ENCODE measurements at places on chromosomes 7 and 10.

- DNase-seq: peak; percentile 81
These were observed 434 bp downstream of the STAMBPL1 start for GRCh38 chr10:88880282-88881076.

- DNase-seq: no peak
These were observed 25.6 kb upstream of the TMEM196 start for GRCh38 chr7:19798986-19799385.

DNA sequence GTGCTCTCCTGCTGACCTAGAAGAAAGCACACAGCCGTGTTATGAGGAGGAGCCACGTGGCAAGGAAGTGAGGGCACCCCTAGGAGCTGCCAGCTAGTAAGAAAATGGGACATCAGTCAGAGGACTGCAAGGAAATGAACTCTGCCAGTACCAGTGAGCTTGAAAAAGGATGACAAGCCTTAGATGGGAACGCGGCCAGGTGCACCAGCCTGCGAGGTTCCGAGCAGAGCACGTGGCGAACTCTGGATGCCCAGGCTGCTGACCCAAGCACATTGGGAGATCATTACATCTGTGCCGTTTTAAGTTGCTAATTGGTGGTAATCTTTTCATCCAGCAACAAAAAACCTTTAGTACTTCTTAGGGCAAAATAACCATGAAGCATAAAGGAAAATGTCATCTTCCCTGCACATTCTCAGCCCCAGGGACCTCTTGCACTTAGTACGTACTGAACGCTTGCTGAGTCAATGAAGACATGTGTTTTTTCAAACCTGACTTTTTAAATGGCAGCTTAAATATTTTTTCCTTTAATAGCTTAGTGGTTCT lies 69.4 kb downstream of the AMZ1 start:
- no peak for DNase-seq

GRCh38 chr10:76778914-76779795 lies 858.5 kb downstream of the KCNMA1 start:
- DNase-seq: no peak

DNA sequence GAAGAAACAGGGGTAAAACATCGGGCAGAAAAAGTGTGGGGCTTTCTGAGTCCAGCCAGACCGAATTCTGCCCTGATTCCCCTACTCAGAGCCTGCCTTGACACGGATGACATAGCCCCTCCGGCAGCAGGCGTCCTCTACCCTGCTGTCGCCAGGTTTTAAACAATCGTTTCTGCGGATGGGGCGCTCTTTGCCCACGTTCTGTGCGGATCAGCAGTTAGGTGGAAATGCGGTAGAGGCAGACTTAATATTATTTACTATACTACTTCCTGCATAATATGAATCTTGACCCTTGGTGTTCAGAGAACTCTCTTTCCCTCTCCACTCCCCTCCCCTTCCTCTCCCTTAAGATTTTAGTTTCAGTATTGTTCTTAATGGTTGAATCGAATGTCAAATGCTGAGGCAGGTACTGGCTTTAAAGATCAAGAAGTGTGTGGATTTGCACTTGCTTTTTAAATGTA lies 2.4 kb downstream of the GATA3 start:
- no peak for DNase-seq

DNA sequence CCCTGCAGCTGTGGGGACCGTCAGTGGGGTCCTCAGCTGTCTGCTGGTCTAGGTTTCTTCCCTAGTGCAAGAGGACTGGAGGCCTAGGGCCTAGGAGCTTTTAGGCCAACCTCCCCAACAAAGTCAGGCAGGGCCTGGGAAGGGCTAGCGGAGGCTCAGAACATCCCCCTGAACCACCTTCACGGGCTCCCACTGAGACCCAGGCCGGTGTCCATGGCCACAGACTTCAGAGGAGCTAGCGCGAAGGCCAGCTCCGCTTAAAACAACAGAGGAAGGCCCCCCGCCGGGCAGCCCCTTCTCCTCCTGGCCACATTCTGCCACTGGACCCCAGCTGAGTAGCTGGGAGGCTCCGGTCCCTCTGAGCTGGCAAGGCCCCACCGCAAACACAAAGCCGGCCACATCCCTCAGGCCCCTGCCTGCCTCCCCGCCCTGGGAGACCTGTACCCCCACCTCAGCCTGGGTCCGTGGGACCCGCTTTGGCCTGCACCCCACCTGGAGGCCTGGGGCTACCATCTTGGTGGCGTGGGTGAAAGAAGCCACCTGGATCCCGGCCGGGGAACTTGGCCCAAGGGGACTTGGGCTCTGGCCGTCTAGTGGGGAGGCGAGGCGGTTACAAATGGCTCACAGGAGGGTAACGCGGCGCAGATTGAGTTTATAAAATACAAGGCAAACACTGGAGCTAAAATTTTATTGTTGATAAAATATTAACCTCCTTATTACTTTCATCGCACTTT lies 5.4 kb upstream of the UNCX start:
- DNase-seq: no peak

- no peak for DNase-seq
These were observed 79.6 kb downstream of the ANLN start for GRCh38 chr7:36469236-36469635.

DNA sequence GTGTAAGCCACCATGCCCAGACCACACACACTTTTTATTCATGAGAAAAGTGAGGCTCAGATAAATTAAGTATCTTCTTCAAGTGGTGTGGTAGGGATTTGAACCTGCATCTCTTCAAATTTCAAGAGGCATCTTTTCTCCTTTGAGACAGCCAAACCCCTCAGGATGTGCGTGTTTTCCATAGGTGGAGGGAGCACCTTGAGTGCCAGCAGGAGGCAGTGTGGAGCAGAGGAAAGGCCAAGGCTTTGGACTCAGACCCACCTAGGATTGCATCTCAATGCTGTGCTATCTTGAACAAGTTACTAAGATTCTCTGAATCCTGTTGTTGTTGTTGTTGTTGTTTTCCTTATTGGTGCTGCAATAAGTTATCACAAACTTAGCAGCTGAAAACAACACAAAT lies 40.2 kb upstream of the MYL10 start:
- DNase-seq: no peak

GRCh38 chr10:110168601-110169481 lies 38.6 kb upstream of the MXI1 start:
- DNase-seq: no peak

DNA sequence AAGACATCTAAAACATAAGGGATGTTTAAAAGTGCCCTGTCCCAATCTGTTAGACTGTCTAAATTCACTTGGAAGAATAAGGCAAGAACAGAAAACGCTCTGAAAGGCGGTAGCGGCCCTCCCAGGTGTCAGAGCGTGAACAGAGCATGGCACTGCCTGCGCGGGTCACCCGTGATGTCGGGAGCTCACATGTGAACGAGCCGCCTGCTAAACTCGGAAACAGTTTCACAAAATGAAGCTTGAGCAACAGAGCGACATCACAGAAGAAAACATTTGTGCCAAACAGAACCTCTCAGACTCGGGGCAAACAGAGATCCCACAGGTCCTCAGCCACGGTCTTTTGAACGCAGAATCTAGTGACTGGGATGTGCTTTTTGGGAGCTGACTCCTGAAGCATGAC lies 12.8 kb downstream of the BRI3 start:
- no peak for DNase-seq

GRCh38 chr10:73992899-73993788 lies 4.8 kb upstream of the VCL start:
- no peak for DNase-seq

- DNase-seq: no peak
These were observed 649.1 kb downstream of the TNS3 start for GRCh38 chr7:46932676-46933424.

GRCh38 chr10:111076682-111077478 lies at the start of gene ADRA2A:
Gene ADRA2A, plus strand, starts transcription at chr10:111077029. Its CDS starts 968 bp downstream, at chr10:111077997.
- no peak for DNase-seq

DNA sequence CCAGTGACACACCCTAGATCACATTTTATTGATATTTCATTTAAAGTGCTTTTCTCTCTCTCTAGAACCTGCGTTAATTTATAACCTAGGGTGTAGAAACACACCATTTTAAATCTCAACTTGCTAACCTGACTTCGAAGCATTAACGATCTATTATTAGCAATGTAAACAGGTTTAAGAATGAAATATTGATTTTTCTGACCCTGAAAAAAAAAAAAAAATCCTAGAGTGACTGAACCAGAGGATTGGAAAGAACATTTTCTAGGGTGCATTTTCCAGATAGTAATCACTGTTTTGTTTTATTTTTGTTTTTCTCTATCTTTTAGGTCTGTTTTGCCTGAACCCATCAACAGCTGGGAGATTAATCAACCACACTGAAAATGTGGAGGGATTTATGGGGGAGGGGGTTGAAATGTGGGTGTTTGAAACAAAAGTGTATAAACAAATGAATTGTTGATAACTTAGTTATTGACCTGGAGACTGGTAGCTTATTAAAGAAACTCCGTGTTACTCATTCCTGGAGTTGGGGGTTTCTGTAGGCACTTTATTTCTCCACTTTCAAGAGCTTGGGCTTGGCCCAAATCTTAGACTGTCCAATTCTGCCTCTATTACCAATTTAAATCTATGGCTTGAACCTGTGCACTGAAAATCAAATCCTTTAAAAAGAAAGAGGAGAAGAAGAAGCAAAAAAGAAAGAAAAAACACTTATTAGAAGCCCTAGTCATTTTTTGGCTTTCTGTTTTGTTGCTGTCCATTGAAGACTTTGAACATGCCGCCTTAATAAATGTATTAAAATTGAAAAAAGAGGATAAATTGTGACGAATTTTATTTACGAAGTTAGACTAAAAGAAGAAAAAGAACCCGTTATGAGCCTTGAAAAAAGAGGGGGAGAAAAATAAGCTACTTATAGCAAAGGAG lies 2.8 kb downstream of the HOXA2 start:
- DNase-seq: no peak

GRCh38 chr10:34033078-34033477 lies 698.6 kb upstream of the NRP1 start:
- no peak for DNase-seq

GRCh38 chr7:92763636-92764423 lies 72.5 kb downstream of the CDK6 start:
- no peak for DNase-seq

DNA sequence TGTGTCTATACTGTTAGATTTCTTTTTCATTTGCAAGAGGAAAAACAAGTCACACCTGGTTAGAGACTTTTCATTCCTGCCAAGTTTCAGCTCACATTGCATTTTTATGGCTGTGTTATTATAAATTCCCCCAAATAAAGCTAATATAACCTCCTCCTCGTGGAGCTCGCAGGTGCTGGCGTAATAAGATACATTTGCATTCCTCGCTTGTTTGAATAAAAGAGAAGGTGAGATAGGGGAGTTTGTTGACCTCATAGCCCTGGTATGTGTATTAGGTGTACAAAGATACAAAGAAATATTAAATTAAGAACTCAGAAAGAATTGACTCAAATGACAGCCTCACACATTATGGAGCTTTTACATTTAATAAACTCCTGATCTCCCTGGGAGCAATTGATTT lies 257.7 kb upstream of the SP8 start:
- DNase-seq: no peak

DNA sequence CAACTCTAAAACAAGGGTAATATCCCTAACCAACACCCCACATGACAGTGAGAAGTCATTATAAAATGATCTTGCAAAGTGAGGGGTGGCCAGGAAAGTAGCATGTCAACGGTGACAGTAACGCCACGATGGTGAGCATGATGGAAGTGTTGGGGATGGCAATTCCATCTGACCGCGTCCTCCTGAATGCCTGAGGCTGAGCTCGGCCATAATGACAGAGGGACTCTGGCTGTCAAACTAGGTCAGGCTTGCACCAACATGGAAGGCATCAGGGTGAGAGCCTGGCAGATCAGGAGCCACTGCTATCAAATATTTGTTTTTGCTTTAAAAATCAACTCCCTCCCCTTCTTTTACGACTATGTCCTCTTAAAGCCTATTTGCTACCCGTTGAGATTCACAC lies 55.7 kb upstream of the EFCAB10 start:
- no peak for DNase-seq

- no peak for DNase-seq
These were observed 163.0 kb upstream of the LAMB4 start for GRCh38 chr7:108293149-108293612.

DNA sequence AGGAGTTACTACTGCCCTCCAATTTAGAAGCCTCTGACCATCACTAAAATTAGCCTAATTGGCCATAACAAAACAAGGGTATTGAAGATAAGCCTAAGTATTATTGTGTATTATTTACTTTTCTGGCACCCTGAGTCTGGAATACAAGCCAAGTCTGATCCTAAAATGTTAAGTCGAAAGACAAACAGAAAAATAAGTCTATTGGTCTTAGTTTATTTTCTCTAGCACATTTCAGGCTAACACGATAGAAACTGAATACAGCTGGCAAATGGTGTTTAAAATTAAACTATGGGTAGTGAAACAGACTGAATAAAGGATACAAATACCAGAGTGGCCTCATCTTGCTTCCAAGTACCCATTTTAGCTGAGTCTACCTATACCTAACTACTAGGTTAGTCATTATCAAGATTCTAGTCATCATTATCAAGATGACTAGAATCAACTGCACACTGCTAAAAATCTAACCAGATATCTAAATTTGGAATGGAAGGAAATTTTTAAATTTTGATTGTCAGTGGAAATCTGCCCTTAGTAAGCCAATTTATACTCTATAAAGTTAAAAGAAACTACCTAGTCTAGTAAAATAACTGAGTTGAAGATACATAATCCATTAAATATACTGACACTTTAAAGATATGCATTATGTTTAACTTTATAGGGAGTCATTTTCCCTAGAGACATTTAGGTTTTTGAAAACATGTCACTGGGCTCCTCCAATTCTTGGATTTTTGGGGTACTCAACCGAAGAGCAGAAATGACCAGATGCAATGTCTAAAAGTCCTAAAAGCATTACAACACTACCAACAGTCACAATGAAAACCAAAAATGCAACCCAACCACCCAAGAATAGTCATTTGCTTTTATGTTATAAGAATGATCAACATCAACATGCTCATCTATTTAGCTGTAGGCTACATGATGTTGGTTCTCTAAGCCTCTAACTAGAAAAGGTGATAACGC lies 80.9 kb downstream of the NT5C2 start:
- DNase-seq: no peak

GRCh38 chr7:33258491-33258951 lies 129.2 kb downstream of the BBS9 start:
- no peak for DNase-seq

GRCh38 chr10:93854975-93855374 lies 38.8 kb upstream of the SLC35G1 start:
- DNase-seq: no peak
